ENCODE measurements at places on chromosomes 2 and 18.

- no peak for DNase-seq
These were observed 13.4 kb downstream of the SPTBN1 start for GRCh38 chr2:54469484-54470053.

- DNase-seq = no peak
These were observed 1582.9 kb upstream of the NXPH2 start for GRCh38 chr2:140363131-140363530.

GRCh38 chr18:21602299-21602587, 1.7 kb upstream of the ESCO1 start:
- no peak for DNase-seq

GRCh38 chr2:75719616-75720015, 8.9 kb upstream of the GCFC2 start:
- DNase-seq = no peak

DNA sequence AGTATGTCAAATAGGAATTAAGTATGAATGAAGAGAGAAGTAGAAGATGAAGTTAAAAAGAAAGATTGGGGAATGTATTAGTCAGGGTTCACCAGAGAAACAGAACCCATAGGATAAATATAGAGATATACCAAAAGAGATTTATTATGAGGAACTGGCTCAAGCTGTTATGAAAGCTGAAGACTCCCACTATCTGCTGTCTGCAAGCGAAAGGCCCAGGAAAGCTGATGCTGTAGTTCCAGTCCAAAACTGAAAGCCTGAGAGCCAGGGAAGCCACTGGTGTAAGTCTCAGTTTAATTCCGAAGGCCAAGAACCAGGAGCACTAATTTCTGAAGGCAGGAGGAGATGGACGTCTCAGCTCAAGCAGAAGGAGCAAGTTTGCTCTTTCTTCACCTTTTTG, 200.9 kb upstream of the FN1 start:
- no peak for DNase-seq

- DNase-seq = peak; percentile 14
These were observed 179.5 kb downstream of the CELF4 start for GRCh38 chr18:37385846-37386778.

- no peak for DNase-seq
These were observed 130.1 kb downstream of the LNPK start for GRCh38 chr2:175872005-175872348.

DNA sequence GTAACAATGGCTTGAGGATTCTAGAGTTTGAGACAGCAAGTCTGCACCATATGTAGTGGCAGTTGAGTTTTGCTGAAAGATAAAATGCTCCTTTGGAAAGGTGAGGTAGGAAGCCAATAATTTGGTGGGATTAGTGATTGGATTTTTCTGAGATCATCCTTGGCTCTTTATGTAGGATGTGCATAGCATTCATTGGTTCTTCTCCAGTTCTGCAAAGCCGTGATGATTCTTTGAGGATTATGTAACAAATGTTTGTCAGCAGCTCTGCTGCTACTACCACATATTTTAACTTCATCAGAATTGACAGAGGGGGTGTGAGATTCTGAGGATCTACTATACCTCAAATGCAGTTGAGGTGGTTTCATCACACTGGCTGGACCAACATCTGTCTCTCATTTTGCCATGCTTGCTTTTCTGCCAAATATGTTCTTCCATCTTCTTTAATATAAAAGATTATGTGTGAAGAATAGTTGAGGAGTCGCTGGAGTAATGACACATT, 188.9 kb upstream of the RASGRP3 start:
- DNase-seq = no peak

DNA sequence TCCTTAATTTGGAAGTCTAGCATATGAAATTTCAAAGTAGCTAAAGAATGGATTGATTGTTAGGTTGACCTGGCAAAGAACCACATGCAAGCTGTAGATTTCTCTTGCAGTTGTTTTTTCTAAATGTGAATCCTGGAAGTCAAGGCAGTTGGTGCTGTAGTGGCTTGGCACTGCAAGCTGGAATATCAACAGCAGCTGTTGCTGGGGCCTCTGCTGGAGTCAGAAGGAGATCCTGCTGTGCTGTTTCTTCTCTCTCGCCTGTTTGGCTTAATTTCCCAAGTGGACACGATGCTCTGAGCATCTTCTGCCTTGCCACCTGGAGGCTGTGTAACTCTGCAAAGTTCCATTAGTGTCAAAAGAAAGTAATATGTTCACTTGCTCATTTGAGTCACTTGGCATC, 12.6 kb downstream of the PIK3C3 start:
- DNase-seq = no peak

DNA sequence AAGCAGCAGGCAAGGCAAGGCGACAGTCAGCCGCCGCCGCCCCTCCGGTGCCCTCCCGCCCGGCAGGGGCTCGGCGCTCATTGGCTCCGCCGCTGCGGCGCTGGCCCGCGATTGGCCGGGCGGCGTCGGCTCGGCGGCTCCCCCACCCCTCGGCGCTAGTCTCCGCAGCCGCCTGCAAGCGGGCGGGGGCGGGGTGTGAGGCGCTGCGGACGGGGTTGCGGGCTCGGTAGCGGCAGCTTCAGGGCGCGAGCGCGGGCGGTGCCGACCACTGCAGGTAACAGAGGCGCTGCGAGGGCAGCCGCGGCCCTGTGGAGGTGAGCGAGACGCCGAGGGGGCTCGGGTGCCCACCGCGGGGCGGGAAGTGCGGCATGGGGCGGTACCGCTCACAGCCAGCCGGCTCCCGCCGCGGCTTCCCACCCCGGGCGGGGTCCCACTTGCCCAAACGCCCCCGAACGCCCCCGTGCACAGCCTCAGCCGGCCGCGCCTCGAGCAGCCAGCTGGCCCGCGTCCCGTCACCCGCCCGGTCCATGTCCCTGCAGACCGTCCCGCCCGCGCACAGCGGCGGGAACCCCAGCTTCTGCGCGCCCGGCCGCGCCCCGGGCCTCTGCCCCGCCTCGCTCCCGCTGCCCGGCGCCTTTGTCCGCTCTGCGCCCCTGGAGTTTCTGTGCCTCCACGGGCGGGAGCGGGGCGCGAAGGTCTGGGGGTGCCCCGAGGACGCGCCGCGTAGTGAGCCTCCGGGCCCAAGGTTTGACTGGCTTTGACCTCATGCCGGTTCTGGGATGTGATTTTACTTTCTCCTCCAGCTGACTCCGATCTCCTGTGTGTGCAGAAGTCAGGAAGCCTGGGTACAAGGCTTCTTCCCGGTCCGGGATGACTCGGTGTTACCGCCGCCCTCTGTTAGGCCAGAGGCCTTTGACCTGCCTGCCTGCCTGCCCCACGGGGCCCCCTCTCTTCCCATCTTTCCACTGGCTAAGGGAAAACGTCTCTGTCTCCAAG, at the start of gene SANBR:
TSS of gene SANBR (plus strand) at position 158 of the 996 bp plus-strand sequence. CDS start 4,480 bp downstream, outside the sequence.
- peak; percentile 83 for DNase-seq

GRCh38 chr2:83388804-83389203, 1070.3 kb downstream of the SUCLG1 start:
- DNase-seq = no peak

DNA sequence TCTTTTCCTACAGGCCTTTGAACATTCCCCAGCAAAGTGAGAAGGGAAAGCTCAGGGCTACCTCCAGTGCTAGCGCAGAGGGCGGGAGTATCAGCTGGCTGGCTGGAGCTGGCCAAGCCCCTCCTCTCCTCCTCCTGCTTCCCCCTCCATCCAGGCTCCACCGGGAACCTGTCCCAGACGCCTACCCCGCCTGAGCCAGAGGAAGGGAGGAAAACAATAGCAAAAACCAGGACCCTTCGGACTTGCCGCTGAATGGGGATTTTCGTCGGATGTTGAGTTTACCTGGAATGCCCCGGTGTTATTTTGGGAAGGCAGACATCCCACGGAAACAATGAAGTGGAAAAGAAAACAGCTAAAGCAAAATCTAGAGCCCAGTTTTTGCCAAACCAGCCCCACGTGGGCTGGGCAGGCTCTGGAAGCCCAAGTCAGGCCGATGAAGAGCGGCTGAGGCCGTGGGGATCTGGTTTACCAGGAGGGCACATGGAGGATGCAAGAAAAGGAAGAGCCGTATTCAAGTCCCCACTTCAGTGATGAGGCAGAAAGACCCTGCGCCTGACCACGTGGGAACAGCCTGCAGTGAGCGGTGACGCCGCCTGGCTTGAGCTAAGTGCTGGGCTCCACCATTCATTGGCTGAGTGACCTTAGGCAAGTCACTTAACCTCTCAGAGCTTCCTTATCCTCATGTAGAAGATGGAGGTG, 100.4 kb upstream of the LCLAT1 start:
- DNase-seq = no peak

- no peak for DNase-seq
These were observed 235.5 kb upstream of the SIX3 start for GRCh38 chr2:44705876-44706480.

DNA sequence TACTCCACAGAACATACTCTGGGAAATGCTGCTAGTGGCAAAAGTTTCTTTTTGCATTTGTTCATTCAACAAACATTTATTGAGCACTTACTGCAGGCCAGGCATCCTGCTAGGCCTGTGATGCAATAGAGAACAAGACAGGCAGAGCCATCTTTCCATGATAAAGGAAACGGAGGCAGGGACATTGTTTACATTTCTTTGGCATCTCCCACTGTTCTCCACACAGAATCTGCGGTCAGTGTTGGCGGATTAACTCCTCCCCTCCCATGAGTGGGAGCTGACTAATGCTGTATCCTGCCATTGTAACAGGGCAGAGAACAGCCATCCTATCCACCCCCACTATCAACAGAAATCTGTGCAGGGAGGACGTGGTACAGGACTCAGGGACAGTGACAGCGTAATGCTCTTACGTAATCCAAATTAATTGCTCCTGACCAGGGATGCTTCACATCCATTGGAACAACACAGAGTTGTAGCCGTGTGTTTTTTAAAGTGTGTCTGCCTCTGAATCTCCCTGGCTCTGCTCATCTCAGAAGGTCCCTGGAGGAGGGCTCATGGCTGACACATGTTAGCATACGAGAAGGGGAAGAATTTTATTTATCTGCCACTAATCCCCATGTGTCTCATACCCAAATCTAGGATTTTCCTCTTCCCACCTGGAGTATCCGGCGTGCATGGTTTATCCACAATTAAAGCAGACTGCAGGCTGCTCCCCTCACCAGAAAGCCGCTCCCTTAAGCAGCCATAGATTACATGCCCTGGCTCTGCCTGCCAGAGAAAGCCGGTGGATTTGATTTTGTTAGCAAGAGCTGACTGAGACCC, 32.3 kb downstream of the STEAP3 start:
- peak; percentile 94 for DNase-seq

GRCh38 chr18:25729072-25729471, 361.3 kb downstream of the SS18 start:
- DNase-seq = no peak

- no peak for DNase-seq
These were observed 43.4 kb downstream of the COMMD1 start for GRCh38 chr2:61948661-61949457.

GRCh38 chr2:136381722-136382633, 264.0 kb upstream of the CXCR4 start:
- DNase-seq = no peak

- DNase-seq = no peak
These were observed 3.4 kb downstream of the THADA start for GRCh38 chr2:43592443-43592842.

DNA sequence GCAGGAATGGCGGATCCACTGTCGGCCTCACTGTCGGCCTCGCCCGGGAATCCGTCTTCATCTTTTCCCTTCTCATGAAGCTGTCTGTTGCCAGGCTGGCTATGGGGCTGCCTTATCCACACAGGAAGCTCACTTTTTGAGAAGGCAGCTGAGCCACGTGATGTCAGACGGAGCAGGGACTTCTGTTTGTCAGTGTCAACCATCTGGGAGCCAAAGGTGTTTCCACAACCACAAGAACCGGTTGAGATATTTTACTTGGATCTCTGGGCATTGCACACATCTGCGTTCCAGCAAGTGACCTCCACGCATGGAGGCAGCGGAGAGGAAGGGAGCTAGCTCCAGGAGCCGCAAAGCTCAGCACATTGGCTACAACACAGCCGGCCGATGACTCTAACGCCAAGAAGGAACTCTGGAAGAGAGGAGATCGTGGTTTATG, 27.4 kb upstream of the TAF1B start:
- no peak for DNase-seq

- DNase-seq = peak; percentile 37
These were observed 135.1 kb downstream of the GFPT1 start for GRCh38 chr2:69251943-69252342.

GRCh38 chr2:118584062-118584749, 263.2 kb downstream of the EN1 start:
- DNase-seq = no peak

- no peak for DNase-seq
These were observed 83.0 kb downstream of the RTN4 start for GRCh38 chr2:54967269-54967668.

DNA sequence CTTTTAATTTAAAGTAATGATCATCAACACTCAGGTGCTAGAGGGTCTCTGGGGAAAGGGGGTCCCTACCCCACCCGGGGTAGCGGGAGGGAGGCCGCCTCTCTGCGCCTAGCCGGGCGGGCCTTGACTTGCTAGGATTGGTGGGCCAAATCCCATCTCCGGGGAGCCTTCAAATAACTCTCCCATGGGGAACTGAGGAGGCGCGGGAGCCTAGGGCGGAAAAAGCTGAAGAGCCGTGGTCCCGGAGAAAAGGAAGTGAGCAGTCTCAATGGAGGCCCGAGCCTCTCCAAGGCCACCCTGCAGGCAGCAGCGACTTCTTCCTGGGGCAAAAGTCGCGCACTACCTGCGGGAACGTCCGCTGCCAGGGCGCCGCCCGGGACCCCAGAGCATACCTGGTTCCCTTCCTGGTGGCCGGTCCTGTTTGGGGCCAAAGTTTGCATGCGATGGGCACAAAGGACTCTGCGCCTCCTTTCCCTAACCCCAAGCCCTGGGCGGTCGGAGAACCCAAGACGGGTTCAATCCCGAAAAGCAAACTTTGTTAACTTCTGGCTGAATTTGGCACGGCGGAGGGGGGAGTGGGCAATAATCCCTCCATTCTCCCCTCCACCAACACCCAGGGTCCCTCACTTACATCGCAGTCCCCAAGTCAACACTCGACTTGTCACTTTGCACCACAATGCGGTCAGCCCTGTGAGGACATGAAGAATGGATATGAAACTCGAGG, 13.6 kb downstream of the EN1 start:
- no peak for DNase-seq

- no peak for DNase-seq
These were observed 771.7 kb downstream of the CPS1 start for GRCh38 chr2:211328126-211328525.

DNA sequence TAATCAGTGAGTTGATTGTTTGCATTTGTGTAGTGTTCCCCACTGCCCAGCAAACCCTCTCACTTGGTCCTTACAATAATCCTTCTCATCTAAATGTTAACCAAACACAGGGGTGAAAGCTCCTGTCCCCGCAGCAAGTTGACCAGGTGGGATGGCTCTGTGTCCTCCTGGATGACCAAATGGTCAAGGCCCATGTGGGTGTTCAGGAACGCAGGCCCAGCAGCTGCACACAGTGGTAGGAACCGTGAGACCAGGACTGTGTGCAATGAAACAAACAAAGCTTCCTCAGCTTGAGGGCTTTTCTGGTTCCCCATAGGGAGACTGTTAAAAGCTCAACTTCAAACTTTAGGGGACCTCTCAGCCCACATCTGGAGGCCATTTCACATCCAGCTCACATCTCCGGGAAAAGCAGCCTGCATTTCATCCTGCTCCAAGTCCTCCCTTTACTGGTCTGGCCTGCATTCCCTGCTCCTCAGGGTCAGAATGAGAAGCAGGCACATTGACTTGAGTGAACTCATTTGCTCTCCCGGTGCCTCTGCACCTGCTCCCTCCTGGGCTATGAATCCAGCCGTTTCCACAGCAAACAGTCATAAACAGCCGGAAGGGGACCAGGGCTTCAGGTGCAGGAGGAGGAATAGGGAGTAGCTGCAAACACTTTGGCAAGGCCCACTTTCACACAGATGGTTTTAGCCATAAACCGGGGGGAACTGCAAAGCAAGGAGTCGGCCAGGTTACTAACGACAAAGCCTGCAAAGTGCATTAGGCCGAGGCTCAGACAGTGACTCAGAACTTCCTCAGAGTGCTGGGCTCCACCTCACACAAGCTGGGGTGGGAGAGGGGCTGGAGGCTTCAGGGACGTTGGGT, 144.7 kb downstream of the CAPN13 start:
- DNase-seq = peak; percentile 60

Data from iris pigment epithelial cell (primary cell).